ENCODE measurements at places on chromosomes 1 and 21.
A peak's percentile ranks its signal among the peaks of the same experiment; 100 is the strongest.

DNA sequence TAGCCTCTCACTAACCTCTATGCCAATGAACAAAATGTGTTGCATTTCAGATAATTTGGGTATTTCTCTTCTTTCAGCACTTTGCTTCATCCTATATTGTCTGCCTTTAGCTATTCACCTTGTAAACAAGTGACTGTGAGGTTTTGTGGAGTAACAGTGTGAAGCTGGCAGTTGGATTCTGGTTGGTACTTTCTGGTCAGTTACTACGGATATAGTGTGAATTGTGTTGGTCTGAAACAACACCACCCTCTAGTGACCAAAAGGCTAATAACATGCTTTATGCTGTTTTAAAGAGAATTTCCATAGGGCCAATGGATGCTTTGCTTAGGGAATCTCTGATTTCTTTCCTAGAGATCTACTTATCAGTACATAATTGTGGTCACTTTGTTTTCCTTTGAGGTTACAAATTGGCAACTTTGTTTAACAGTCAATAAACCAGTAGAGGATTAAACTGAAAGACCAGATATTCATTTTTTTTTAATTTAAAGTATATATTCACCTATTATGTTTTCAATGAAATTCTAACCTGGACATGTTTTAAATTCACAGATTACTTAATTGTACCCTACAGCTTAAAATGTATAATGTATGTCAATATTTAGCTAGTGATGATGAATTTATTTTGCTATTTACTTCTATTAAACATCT, 2.5 kb upstream of the PTGER3 start:
- peak; percentile 47 for DNase-seq

- no peak for DNase-seq
Measured at GRCh38 chr1:168636200-168636599, 59.8 kb downstream of the XCL1 start.

DNA sequence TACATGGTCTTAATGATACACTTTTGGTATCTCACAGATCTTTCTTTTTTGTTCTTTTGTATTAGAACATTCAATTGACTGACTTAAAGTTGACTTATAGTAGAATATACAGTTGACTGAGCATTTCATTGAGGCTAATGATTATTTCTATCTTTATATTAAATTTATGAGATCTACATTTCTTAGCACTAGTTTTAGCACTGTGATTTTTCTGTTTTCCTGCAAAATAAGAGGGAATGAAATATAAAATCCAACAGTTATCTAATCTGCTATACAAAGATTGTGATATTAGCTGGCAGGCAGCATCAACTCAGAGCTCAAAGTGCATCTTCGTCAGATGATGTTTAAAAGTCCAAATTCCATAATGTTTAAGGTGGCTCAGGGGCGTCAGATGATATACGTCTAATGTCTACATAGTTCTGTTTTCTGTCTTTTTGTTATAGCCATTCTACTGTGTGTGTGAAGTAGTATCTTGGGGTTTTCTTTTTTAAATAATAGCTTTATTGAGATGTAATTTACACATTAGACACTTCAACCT, 85.4 kb downstream of the ATG4C start:
- no peak for DNase-seq

DNA sequence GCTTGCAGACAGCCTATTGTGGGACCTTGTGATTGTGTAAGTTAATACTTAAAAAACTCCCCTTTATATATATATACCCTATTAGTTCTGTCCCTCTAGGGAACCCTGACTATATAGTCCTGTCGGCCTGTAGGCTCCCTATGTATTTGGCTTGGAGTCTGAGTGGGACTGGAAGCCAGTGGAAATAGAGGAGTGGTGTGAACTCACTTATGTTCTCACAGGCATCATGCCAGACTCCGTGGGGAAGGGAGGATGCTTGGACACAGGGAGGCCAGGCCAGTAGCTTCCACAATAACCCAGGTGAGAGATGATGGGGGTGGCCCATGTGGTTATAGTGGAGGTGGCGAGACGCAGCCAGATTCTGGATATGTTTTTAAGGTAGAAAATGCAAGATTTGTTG, 136.7 kb upstream of the SYT6 start:
- no peak for DNase-seq

GRCh38 chr1:151147132-151147503, 687 bp upstream of the SEMA6C start:
- DNase-seq: no peak

- DNase-seq: no peak
Measured at GRCh38 chr1:245462161-245462560, 307.4 kb downstream of the KIF26B start.

DNA sequence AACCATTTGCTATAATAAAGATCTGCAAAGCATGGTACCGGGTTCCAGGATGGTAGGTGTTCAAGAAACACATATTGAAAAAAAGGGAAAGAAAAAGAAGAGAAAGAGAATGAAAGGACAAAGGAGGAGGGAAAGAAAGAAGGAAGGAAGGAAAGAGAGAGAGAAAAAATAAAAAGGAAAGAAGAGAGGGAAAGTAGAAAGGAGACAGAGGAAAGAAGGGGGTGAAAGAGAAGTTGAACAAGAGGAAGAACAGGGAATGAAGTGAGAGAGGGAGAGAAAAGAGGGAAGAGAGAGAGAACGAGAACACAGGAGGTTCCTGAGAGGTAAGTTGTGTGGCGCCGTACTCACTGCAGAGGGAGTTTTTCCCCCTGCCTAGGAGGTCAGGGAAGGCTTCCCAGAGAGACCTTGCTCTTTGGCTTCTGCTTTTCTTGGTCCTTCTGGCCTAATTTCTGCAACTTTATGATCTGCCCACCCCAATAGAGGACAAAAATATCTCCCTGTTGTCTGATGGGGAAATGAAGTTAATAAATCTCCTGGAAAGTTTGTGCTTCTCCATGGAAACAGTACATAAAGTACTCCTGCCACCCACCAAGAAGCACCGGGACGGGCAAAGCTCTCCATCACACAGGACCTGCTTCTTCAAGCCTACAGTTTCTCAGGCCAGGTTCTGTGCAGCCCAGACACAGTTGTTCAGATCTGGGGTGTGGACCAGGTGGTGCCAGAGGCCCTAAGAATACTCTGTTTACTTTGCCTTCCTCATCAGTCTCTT, 124.8 kb downstream of the ROR1 start:
- DNase-seq: no peak

Data from germinal center (tissue), 1 donor.